ENCODE measurements at places on chromosomes 1 and 21. TPM values are rescaled to one million over a fixed set of nuclear protein-coding genes. Genes with fewer than 3 reads are reported as not detected.

TLR5 gene
- polyA plus RNA-seq: 2.0 TPM

TMEM125 gene
- 0.21 TPM for polyA plus RNA-seq

CCDC18 gene
- polyA plus RNA-seq: 2.7 TPM

FAAH gene
- 26.5 TPM for polyA plus RNA-seq

GADD45A gene
- 26.3 TPM for polyA plus RNA-seq

CRYAA gene
- polyA plus RNA-seq: 1.9 TPM

GNG12 gene
- polyA plus RNA-seq: 15.4 TPM

CFHR1 gene
- polyA plus RNA-seq: 507 TPM

DNA sequence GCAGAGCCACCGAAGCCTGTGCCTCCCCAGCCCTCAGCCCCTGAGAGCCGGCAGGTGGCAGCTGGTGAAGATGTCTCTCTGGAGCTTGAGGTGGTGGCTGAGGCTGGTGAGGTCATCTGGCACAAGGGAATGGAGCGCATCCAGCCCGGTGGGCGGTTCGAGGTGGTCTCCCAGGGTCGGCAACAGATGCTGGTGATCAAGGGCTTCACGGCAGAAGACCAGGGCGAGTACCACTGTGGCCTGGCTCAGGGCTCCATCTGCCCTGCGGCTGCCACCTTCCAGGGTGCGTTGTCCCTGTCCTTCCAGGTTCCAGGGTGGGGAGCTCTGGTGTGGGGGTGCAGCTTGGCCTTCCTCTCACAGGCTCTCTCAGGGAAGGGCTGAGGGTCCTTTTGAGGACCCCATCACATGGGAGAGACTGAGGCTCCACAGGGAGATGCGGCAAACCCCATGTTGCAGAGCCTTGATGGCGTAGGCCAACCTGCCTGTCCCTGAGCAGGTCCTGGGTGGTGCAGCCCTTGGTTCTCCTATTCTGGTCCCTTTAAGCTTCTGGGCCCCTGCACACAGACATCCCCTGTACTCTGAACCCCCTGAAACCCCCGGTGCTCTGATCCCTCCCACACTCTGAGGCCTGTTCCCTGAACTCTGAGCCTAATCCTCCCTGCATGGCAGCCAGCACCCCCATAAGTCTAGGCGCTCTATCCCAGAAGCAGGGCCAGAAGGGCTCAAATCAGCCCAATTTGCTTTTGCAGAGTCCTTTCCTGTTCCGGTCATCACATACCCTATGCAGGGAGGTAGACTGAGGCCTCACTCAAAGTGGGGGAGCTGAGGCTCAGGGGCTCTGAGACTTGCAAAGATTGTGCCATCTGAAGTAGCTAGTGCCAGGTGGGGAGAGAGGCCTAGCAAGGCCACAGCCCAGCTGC, 88.5 kb downstream of the TRIM11 start:
- H3K27me3 ChIP-seq: no peaks in the 10 kb centered on the region
- H3K27ac ChIP-seq: no peak overlapping the region
- no peak overlapping the region for H3K4me3 ChIP-seq
- H3K4me1 ChIP-seq: no peaks in the 10 kb centered on the region

- H3K27ac ChIP-seq: no peak overlapping the region
- DNase-seq: no peak
- no peaks in the 10 kb centered on the region for H3K4me1 ChIP-seq
- H3K36me3 ChIP-seq: no peaks in the 10 kb centered on the region
- H3K27me3 ChIP-seq: no peaks in the 10 kb centered on the region
- no peak overlapping the region for H3K4me3 ChIP-seq
Measured at GRCh38 chr1:60540141-60540540, 466.6 kb upstream of the C1orf87 start.

DNA sequence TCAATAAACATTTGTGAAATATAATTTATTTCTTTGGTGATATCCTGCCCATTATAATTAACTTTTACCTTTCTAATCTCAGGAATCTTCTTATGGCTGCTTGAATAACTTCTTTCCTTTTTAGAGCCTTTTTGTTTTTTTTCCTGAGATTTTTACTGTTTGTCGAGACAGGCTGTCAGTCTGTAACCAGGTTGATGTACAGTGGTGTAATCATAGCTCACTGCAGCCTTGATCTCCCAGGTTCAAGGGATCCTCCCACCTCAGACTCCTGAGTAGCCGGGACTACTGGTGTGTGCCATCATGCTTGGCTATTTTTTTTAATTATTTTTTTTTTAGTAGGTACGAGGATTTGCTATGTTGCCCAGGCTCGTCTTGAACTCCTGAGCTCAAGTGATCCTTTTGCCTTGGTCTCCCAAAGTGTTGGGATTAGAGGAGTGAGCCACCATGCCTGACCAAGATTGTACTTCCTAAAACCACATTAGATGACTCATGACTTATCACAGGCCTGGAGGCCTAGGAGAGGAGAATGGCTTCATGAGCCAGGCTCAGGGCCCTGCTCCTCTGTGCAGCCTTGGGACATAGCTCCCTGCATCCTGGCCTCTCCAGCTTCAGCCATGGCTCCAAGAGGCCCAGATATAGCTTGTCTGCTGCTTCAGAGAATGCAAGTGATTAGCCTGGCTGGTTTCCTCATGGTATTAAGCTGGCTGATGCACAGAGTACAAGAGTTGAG, 48.6 kb downstream of the CTH start:
- no peaks in the 10 kb centered on the region for H3K36me3 ChIP-seq
- no peak overlapping the region for H3K4me3 ChIP-seq
- no peaks in the 10 kb centered on the region for H3K4me1 ChIP-seq

GRCh38 chr1:179879797-179880196, 2.2 kb upstream of the TOR1AIP2 start:
- H3K4me1 ChIP-seq: peaks cover 33% of the 10 kb centered on the region
- H3K4me3 ChIP-seq: no peak overlapping the region
- H3K36me3 ChIP-seq: peaks cover 3% of the 10 kb centered on the region
- no peak for DNase-seq
- no peaks in the 10 kb centered on the region for H3K27me3 ChIP-seq

DNA sequence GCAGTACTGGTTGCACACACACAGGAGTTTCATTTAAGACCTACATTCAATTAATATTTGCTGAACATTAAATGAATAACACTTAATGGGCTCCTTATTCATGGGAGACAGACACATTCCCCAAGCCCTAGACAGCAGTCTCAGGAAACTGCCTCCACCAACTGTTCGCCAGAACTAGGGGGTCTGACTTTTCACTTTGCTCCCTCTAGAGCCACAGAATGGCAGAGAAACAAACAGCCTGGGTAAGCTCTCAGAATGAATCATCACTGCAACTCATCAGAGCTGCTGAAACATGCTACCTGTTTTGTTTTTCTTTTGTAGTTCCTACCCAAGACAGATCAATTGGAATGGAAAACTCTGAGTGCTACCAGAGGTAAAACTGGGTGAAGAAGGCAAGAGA, 31.7 kb downstream of the ELK4 start:
- H3K27me3 ChIP-seq: no peaks in the 10 kb centered on the region
- no peak overlapping the region for H3K4me3 ChIP-seq
- H3K36me3 ChIP-seq: peaks cover 2% of the 10 kb centered on the region
- no peak for DNase-seq
- H3K4me1 ChIP-seq: peaks cover 10% of the 10 kb centered on the region
- H3K27ac ChIP-seq: peak overlapping the region; percentile 42

DNA sequence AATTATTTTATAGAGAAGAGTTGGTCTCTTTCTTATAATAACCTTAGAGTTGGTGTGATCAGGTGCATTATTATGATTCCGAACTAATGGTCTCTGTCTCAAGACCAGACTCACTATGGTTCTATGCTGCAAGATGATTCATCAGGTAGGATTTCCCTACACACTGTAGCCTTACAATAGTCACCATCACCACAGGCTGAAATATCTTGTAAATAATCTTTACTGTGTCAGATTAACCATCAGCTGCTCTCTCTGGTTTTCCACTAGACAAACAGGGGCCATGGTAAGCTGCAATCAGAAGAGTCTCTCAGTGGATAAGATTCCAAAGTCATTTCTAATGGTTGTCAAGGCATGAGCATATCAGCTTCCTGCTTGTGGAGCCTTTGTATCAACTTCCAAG, 4.4 kb upstream of the GBP4 start:
- no peaks in the 10 kb centered on the region for H3K36me3 ChIP-seq
- DNase-seq: no peak
- H3K27ac ChIP-seq: no peak overlapping the region
- H3K27me3 ChIP-seq: no peaks in the 10 kb centered on the region

DNA sequence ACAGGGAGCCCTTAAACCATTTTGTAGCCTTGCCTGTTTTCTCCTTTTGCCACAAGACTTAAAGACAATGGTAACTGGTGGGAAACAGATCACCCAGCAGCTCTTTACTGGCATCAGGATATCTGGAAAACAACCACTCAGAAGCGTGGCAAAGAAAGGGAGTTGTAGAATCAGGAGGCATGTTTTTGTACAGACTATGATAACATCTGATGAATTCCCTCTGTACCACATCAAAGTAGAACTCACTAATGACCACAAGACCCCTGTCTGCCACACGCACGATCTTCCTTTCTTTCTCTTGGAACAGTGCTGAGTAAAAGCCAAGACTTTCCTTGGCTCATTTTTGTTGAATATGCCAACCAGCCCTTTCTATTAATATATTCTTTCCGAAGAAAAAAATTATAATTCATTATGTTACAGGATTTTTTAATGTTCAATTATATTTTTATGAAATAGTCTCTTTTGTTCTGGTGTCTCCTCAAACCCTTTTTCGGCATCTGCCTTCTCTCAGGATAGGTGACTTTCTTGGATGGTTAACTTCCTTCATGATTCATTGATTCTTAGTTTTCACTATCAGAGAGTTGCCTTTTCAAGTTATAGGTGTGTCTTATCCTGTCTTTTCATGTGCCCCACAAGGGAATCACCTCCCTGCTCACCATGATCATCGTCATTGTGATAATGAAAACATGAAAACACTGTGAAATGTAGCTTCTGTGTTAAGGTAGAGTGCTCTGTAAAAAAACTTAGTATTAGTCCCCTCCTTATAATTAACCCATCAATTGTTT, 7.9 kb upstream of the PHGDH start:
- no peak for DNase-seq
- no peak overlapping the region for H3K27ac ChIP-seq
- no peaks in the 10 kb centered on the region for H3K36me3 ChIP-seq
- H3K4me1 ChIP-seq: no peaks in the 10 kb centered on the region
- no peaks in the 10 kb centered on the region for H3K27me3 ChIP-seq

DNA sequence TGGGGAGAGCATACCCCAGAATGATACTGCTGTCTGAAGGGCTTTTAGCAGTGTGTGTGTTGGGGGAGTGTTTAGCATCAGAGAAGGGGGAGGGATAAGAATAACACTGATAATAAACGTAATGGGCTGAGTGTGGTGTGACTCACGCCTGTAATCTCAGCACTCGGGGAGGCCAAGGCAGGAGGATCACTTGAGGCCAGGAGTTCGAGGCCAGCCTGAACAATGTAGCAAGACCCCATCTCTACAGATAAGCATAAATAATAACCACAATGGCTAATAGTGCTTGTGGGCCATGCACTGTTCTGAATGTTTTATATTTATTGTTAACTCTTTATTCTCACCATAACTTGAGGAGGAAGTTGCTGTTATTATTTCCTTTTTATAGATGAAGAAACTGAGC, 2.6 kb upstream of the LEFTY2 start:
- no peaks in the 10 kb centered on the region for H3K27me3 ChIP-seq
- H3K27ac ChIP-seq: no peak overlapping the region
- no peaks in the 10 kb centered on the region for H3K4me1 ChIP-seq
- no peak for DNase-seq

DNA sequence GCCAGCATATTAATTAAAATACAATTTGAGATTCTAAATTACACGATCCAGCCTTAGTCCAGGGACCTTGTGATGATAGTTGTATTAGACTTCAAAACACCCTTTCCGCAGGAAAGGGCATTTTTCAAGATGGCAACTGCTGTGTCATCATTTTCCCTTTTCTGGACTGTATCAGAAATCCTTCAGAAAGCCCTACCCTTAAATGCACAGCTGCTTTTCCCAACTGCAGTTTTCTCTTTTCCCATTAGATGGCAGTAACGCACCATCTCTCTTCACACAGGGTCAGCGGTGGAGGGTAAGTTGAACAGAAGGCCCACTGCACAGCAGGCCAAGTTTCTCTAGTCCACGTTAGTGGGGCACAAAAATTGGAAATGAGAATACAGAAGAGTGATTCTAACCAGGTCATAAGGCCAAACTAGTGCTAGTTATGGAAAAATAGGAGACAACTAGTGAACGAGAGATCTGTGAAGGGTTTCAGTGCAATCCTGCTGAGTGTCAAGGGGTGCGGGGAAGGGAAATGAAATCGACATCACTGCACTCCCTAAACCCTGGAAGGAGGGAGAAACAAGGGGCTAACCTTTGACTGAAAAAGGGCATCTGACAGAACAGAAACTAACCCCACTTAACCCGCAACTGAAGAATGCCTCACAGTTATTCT, 22.1 kb upstream of the TDRD10 start:
- H3K27ac ChIP-seq: no peak overlapping the region
- no peaks in the 10 kb centered on the region for H3K27me3 ChIP-seq
- peak; percentile 71 for DNase-seq
- no peaks in the 10 kb centered on the region for H3K36me3 ChIP-seq
- H3K4me1 ChIP-seq: no peaks in the 10 kb centered on the region

DNA sequence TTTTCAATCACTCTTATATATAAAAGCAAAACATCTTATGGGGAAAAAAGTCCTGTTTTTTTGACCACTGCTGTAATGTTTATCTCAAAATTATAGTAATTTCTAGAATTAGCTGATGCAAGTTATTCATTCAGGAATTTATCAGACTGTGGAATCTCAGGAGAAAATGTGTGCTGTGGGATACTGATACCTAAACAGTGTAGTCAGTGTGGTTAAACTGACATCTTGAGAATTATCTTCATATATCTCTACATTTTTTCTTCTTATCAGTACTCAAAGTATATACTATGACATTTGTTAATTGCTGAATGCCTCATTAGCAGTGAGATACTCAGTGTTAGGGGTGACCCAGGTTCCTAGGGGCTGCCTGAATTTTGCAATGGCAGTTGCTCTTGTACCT, 839.3 kb downstream of the KCNT2 start:
- H3K36me3 ChIP-seq: no peaks in the 10 kb centered on the region
- no peak overlapping the region for H3K27ac ChIP-seq
- no peaks in the 10 kb centered on the region for H3K27me3 ChIP-seq
- no peak overlapping the region for H3K4me3 ChIP-seq
- no peaks in the 10 kb centered on the region for H3K4me1 ChIP-seq

- no peaks in the 10 kb centered on the region for H3K27me3 ChIP-seq
- no peak overlapping the region for H3K27ac ChIP-seq
- H3K4me1 ChIP-seq: peaks cover 4% of the 10 kb centered on the region
- DNase-seq: no peak
Measured at GRCh38 chr1:28517649-28517999, 11.8 kb downstream of the RCC1 start.

DNA sequence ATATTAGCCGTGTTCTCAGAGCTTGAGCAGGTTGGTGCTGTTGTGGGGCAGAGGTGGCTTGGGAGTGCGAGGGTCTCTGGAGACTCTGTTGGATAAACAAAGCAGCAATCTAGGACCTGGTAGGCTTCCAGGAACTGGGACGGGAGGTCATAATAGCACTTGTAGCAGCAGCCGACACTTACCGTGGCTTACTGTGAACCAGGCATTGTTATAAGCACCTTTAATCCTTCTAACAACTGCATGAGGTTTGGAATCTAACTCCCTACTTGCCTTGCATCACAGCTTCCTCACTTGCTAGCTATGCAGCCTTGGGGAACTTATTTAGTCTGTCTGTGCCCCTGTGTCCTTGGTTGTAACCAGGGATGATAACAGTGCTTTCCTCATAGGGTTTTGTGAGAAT, 94.9 kb downstream of the NAV1 start:
- H3K4me3 ChIP-seq: no peak overlapping the region
- DNase-seq: no peak
- H3K36me3 ChIP-seq: no peaks in the 10 kb centered on the region
- no peaks in the 10 kb centered on the region for H3K4me1 ChIP-seq
